A673 (cell line): ENCODE measurements at places on chromosomes 6 and 20.
A peak's percentile ranks its signal among the peaks of the same experiment; 100 is the strongest.

DNA sequence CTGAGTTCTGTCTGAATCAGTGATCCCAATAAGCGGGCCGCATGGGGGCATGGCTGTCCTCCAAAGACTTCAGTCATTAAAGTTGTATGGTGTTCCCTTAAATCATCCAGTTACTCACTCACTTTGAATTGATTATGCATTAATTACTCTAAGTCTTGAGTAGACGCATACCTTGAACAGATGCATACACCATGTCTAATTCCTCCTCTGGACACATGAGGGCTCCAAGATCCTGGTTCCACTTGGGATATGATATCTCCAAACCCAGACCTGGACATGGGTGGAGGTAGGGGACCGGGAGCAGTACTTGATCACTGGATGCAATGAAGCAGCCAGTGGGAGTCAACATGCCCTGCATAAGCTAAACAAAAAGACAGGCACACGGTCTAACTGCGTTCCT lies 204.5 kb downstream of the FNDC1 start:
- no peak for DNase-seq

GRCh38 chr6:26607434-26608230 lies 10.9 kb downstream of the ABT1 start:
- DNase-seq, result peak; percentile 75

DNA sequence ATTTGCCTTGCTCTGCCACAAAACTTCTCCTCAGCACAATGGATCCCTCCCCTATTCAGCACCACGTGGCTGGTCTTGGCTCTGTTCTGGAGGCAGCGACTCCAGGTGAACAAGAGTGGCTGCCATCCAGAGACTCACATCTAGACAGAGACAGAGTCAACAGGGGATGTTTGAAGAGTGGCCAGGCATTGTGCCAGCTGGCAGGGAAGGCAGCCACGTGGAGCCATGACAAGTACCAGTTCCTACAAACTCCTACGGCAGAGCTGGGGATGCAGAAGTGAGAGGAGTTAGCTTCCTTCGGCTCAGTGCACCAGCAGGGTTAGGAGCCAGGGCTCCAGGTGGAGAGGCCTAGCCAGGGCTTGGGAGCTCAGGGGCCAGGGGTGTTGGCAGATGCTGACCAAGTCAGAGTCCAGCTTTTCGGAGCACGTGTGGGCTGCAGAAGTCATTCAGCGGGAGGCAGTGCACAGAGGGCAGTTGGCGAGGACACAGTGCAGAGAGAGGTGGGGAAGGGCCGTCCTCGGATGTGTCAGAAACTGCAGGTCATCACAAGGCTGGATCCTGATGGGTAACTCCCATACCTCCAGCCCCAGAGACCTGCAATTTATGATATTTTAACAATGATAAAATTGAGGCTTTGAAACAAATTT lies 171.7 kb upstream of the PDE10A start:
- DNase-seq, result no peak

DNA sequence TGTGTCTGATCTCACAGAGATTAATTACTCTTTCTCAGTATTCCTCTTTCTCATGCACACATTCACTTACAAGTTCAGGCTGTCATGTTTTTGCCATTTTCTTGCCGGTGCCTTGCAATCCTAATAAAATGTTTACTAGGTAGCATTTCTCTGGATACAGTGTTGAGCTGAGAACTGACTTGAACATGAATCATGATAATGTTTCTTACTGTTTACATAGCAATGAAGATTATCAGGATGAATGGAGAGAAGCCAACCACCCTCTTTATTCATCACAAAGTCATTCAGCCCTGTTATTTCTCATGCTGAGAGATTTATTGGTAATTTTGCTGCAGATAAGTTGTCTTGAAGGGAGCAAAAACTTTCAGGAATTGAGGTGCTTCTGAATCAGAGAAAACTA lies 185.5 kb upstream of the ECI2 start:
- DNase-seq, result peak; percentile 66

DNA sequence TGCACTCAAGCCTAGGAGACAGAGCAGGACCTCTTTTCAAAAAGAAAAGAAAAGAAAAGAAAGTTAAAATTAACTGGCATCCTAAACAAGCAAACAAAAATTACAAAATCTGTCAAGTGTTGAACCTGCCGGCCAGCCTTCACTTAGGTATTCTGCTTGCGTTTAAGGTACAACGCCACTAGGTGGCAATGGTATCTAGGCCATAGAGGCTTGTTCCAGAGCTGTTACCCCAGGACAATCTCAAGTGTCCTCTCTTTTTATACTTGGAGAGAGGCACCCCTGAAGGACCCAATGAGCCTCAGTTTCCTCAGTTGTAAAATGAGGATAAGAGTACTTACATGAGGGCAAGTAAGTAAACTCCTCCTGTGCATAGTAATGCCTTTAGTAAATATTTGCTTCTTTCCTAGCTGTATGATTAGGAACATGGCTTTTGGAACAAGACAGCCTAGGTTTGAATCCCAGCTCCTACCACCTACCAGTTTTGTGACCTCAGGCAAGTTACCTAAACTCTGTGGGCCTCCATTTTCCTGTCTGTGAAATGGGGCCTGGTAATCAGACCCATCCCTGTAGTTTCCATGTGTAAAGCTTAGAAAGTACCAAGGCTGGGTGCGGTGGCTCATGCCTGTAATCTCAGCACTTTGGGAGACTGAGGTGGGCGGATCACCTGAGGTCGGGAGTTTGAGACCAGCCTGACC lies 5.8 kb upstream of the PACSIN1 start:
- peak; percentile 58 for DNase-seq

GRCh38 chr6:33412140-33413009 lies 1.6 kb downstream of the PHF1 start:
- DNase-seq, result no peak

- DNase-seq, result no peak
Observed at GRCh38 chr6:166999884-167000253, 672 bp downstream of the CEP43 start.

DNA sequence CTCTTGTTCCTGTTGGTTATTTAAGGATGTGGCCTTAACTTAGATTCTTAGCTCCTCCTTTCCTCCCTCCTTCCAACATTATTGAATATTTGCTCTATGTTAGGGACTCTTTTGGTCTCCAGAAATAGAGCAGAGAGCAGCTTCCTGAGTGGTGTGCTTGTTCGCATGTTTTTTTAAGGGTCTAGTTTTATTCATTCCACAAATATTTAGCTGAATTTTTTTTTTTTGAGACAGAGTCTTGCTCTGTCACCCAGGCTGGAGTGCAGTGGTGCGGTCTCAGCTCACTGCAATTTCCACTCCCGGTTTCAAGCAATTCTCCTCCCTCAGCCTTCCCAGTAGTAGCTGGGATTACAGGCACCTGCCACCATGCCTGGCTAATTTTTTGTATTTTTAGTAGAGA lies 169.2 kb downstream of the ZFAND3 start:
- DNase-seq, result no peak

DNA sequence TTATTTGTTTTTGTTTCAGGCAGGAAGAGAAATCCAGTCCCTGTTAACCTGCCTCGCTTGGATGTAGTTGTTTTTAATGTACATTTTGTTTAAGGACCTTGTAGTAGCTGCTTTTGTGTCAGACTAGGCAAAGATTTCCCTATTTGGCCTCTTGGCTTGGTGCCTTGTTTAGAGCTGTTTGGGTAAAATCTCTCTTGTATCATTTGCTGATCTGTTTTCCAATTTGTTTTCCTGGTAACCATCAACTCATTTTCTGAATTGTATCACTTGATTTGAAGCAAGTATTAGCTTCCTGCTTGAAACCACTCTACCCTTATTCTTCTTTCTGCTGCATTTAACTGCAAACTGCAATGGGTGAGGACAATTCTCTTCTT lies 160.7 kb downstream of the ZFAND3 start:
- DNase-seq, result no peak

GRCh38 chr6:5946181-5946580 lies 60.5 kb downstream of the NRN1 start:
- DNase-seq, result no peak

- peak; percentile 70 for DNase-seq
Observed at GRCh38 chr6:152271776-152272464, 365.2 kb downstream of the SYNE1 start.

DNA sequence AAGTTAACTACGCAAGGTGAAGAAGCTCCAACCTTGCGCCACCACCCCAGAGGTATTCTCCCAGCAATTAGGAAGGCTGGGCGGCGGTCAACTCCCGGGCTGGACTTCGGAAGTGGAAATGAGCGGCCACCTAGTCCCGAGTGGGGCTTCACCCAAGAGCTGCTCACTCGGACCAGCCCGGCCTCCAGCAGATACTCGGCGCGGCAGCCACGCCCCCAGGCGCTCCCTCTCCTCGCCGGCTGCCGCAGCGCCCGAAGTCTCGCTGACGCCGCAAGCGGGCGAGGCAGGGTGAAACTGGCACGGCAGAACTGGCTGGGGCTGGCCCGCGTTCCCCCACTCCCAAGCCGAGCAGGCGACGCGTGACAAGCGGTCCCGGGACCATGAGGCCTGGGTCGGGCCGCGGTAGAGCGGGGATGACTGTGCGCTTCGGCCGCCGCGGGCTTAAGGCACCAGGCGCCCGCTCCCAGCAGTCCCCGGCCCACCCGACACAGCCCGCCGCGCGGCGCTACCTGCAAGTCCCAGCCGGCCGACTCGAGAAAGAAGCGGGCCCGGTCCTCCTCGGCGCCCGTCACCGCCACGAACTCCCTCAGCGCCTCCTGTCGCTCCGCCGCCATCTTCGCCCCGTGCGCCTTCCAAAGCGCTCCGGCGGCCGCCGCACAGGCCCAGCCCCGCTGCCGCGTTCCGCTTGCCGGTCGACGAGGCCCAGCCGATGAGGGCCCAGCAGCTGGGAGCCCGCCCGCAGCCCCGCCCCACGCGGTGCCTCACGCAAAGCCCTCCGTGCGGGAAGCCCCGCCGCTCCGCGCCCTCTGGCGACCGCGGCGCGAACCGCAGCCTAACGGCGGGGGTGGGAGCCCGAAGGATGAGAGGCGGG lies at the start of gene NSFL1C:
TSS of gene NSFL1C (minus strand) at position 639 of the 871 bp plus-strand sequence. CDS start at position 614, 25 bp downstream.
- DNase-seq, result peak; percentile 96

GRCh38 chr6:36578030-36578429 lies 16.1 kb upstream of the SRSF3 start:
- DNase-seq, result no peak

DNA sequence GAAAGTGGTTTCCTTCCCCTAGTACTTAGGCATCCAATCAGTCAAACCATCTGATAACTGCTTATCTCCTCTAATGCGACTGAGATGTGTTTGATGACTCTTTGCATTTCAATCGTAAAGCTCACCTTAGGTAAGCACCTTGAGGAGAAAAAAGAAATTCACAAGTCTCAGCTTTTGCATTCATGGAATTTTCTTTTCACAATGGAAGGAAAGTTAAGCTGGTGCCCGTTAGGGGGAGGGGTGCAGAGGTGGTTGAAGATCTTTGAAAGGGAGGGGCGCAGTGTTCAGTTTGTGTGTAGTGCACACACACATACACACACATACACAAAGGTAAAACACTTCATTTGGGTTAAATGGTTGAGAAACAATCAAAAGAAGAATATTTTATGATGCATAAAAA lies 87.1 kb upstream of the SALL4 start:
- DNase-seq, result no peak

- DNase-seq, result peak; percentile 73
Observed at GRCh38 chr6:10451828-10452509, 37.1 kb upstream of the TFAP2A start.

DNA sequence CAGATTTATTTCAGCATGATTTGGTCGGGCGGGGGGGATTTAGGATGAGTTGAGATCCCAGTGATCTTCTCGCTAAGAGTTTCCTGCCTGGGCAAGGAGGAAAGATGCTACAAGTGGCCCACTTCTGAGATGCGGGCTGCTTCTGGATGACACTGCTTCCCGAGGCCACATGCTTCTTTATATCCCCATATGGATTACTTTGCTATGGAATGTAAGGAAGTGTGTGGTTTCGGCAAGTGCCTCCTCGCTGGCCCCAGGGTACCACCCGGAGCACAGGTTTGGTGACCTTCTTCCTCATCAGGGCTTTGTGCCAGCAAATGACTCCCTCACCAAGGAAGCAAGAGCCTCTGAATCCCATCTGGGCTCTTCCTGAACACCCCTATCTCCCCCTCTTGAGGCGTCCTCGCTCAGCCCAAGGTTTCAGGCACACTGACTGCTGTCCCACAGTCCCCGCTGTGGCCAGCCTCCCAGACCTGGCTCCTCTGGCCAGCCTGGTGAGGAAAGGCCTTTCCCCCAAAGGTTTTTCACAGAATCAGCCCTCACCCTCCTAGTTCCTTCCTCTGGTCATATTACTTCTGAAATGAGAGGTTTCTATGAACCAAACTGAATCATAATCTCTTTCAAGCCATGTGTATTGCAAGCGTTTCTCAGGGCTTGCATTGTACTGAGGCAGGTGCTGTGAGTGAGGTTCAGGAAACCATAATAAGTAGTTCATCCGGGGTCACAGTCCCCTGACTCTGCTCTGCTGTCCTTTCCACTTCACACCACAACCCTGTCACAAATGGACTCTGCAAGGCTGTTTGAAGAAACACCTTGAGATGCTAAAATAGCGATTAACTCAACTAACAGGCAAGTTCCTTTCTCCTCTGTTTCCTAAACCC lies 41.7 kb upstream of the IL17A start:
- DNase-seq, result no peak

GRCh38 chr6:79005497-79005896 lies 72.6 kb downstream of the PHIP start:
- DNase-seq, result no peak

DNA sequence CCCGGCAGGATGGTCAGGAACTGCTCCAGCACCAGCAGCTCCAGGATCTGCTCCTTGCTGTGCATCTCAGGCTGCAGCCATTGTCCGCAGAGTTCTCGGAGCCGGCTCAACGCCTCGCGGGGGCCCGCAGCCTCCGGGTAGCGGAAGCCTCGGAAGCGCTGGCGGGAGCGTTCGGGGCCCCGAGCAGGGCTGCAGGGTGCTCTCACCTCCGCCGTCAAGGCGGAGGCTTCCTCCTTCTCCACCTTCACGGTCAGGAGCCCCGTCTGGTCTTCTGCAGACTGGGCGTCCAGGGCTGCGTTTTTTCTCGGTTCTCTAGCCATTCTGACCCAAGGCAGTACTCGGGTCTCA lies 434 bp downstream of the ZKSCAN4 start:
- peak; percentile 7 for DNase-seq

GRCh38 chr20:51775241-51775640 lies 7.1 kb upstream of the ATP9A start:
- no peak for DNase-seq
